ENCODE measurements at places on chromosomes 1 and 21. TPM values are rescaled to one million over a fixed set of nuclear protein-coding genes. Genes with fewer than 3 reads are reported as not detected.

PRR9 gene
- not detected for total RNA-seq

UTS2 gene
- total RNA-seq: not detected

CD160 gene
- total RNA-seq: not detected

NHLH1 gene
- total RNA-seq: 0.38 TPM

SESN2 gene
- 8.1 TPM for total RNA-seq

TRABD2B gene
- total RNA-seq: 2.1 TPM

Measured in A549 treated with GW870086 at 1 μM for 4 hours (cell line).